Stimulated activated CD4-positive, alpha-beta T cell treated with anti-CD3 and anti-CD28 coated beads, Interleukin-1b, Interleukin-23, amount 100 ng/mL, for 4 hours (primary cell): ENCODE measurements at places on chromosomes 2 and 18.

DNA sequence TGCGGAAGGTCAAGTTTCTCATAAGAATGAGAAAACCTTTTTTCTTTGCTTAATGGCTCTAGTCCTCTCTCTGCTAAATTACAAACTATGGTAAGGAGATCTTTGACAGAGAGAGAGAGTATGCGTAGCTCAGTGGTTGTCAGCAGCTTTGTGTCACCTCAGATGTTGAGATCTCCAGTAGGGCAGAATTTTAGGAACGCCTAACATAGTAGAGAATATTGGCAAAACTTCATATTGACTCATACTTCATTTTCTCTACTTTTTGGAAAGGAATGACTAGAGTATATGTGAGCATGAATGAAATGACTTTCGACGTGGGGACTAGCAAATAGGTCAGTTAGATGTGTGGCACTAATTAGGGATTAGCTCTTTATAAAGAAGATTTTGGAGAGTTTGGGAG is 64.0 kb downstream of the WDR7 start:
- DNase-seq, result no peak

DNA sequence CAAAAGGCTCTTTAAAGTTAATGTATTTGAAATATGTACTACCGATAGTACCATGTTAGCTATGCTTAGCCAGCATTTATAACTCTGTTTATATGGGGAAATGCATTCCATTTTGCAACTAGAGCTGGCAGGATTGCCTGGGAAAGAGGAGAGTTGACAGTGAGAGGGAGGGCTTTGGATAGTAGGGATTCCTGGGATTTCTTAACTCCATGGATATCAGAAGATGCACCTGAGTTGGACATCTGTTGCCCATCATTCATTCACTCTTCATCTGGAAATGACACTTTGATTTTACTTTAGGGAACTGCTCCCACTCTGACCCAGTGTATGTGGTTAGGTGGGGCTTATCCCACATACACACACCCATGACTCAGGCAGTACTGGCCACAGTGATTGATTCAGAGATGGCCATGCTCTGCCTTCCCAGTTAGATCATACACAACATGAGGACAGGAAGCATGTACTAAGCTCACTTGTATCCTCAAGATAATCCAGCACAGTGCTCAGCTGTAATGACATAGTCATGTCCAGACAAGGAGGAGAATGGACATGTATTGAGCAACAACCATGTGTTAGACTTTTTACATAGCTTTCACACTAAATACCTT is 248.8 kb downstream of the MREG start:
- no peak for DNase-seq

- DNase-seq, result no peak
Measured at GRCh38 chr2:204051984-204052556, 115.5 kb downstream of the ICOS start.

DNA sequence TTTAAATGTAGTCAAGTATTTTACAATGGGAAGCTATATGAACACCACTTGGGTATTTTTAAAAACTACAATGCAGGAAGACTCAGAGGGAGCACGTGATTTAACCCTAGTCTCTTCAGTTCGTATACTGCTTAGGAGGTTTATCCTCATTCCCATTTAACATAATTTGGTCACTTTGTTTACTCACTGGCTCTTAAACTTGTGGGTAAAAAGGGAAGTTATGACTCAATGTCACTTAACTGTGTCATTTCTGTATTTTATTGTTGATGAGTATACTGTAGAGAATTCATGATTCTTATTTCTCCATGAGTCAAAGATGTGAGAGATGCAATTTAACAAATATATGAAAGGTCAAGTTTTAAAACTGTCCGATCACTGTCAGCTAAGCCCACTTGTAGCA is 48.2 kb downstream of the SLC66A3 start:
- DNase-seq, result no peak

DNA sequence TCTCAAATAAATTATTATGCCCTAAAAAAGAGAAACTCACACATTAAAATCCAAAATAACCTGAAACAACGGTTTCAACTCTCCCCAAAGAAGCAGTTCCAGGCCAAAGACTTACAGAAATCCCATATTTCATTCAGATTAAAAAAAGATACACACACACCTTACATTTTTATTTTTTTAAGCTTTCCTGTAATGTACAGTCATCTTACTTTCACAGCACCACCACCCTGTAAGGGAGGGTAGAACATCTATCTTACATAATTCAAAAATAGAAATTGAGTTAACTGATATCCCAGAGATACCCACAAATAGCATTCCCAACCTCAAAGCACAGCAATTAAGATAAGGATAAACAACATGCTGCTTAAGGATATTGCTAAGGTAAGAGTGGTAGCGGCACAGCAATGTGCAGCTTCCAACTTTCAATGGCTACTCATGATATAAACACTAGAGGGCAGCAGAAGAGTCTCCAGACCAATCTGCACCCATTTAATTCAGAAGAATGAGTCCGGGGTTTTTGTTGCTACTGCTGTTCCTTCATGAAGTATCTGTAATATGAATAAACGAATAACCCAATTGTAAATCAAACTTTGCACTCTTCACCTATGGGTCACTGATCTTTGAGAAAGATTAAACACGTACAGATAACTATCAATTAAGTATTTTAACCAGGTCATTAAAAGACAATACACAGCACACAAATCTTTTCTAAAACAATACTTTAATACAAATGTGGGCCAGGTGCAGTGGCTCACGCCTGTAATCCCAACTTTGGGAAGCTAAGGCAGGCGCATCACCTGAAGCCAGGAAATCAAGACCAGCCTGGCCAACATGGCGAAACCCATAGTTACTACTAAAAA is 11.3 kb downstream of the GFPT1 start:
- no peak for DNase-seq

GRCh38 chr18:2143636-2144035 is 427.7 kb downstream of the METTL4 start:
- no peak for DNase-seq

- DNase-seq, result peak; percentile 24
Measured at GRCh38 chr2:160417745-160418397, 75.7 kb downstream of the RBMS1 start.

- no peak for DNase-seq
Measured at GRCh38 chr2:195122653-195123052, 534.4 kb upstream of the SLC39A10 start.

DNA sequence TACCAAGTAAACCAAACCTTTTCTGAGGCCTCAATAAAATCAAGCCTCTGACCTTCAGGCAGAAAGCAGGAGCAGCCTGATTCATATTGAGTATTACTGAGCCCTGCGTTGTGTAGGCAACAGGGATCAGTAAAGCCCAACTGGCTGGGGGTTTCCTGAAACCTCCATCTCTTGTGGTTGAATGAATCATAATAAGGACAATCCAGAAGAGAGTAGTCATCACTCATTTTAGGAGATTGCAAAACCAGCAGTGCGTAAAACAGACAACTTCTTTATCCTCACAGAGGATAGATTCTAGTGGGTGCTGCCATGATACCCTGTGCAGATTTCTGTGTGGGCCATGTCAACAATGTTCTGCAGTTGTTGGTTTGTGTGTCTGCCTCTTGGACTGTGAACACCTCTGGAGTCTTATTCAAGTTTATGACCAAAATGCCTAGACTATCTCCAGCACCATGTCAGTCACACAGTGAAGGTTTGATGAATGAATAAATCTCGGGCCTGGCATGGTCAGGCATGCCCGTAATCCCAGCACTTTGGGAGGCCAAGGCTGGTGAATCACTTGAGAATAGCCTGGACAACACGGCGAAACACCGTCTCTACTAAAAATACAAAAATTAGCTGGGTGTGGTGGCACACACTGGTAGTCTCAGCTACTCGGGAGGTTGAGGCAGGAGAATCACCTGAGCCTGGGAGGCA is 51.8 kb upstream of the RAB27B start:
- no peak for DNase-seq

DNA sequence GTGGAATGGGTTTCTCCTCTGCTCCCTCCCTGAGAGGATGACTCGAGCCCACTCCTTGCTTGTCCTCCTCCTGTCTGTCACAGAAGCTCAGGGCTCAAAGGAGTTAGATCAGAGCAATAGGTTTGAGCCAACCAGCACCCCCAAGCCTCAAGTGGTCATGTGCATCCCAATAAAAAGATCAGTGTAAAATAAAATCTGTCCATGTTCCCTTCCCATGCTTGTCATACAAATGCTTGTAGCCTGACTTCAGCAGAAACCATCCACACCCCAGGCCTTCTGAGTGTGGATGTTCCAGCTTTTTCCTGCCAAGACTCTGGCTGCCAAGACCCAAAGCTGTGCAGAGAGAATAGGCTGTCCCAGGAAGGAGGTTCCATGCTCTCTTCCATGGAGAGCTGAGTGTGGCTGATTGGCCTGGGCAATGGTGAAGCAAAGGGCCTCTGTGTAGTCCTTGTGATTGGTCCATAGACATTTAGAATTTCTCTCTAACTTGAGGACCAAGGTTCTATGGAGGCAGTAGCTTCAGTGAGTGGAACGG is 67.4 kb downstream of the GYPC start:
- DNase-seq, result no peak

- DNase-seq, result no peak
Measured at GRCh38 chr2:99956232-99957030, 186.0 kb downstream of the AFF3 start.

- DNase-seq, result no peak
Measured at GRCh38 chr2:145323512-145323911, 803.6 kb upstream of the ZEB2 start.

DNA sequence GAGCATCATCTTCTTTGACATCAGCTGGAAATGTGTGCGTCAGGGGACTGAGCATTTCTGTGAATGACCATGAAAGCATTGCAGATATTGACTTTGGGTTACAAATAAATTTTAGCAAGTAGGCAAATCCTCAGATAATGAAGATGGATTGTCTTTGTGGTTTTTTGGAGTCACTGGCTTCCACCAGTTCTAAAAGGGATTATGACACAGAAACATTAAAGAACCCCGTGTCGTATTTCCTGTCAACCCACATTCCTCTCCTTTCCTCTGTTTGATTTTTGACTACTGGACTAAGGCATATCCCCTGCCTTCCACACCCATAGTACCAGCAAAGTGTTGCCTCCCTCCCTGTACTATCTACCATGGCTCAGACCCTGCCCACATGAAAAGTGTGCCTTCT is 268.1 kb downstream of the MYO3B start:
- DNase-seq, result no peak

DNA sequence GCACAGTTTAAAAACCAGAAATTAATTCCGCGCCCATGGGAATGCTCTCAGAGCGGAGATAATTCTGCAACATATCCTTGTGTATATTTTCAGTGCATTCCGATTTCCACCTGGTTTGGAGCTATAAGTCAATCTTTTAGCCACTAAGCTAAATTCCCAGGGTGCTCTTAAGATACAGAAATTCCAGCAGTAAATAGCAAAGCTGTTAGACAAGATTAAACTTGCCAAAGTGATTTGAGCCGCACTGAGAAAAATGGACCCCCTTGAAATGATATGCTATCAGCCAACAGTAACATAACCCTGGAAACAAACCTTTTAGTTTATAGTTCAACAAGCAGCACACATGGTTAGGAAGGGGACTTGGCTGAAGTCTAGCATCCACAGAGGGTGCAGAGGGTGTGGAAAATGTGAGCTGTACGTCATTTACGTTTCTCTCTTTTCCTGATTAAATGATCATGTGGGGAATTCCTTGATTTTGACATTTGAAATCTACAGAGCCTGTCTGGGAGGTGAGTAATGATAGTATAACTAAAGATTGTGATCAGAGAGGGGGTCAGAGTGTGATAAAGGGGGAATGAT is 99.8 kb upstream of the COPS8 start:
- no peak for DNase-seq

GRCh38 chr2:88209521-88210131 is 39.5 kb downstream of the THNSL2 start:
- no peak for DNase-seq

GRCh38 chr2:1701020-1701419 is 43.3 kb downstream of the PXDN start:
- DNase-seq, result no peak

DNA sequence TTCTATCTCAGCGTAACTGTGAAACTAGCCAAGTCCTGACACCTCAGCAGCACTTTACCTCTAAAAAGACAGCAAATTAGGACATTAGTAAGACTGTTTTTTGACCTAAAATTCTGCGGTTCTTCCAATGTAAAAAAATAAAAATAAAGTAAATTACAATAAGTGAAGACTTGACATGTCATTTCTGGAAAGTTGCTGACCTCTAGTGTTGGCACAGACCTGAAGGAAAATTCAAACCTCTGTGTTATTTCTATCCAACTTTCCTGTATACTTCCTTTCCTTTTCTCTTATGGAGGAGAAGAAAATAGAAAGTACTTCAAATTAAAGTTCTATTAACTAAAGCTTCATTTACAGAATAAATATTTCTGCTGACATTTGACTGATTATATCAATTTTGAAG is 110.6 kb downstream of the TMEM182 start:
- no peak for DNase-seq

DNA sequence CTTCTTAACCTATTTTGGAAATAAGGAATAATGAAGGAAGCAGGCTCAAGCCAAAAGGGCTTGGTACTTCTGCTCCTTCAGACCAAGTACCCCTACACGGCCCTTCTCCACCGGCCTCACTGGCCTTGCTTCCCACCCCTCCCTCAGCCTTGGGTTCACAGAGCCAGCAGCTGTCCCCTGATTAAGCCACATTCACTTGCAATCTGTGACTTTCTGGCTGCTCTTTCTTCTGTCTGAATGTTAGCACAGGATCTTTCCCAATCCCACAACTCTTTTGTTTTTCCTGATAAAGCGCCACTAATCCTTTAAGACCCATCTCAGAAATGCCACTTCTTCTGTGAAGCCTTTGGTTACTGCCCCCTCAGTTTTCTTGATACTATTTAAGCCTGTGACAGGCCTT is 52.4 kb downstream of the REEP1 start:
- DNase-seq, result no peak

GRCh38 chr2:238097988-238098871 is 1.9 kb upstream of the ESPNL start:
- no peak for DNase-seq

DNA sequence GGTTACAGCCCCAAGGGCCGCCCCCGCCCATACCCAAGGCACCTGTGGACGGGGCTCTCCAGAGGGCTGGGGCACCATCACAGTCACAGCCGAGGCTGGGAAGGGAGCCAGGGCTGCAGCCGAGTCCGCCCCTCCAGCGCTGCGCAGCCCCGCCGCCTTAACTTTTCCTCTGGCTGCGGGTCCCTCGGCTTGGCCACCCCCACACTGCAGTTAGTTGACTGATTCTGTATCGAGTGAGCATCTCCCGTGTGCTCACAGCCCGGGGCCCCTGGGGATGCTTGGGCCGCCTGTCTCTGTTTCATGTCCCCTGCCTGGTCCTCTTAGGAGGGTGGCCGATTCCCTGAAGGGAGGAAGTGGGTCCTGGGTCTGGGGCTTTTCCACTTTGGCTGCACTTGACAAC is 33.7 kb downstream of the EMILIN2 start:
- DNase-seq, result no peak
